CD4-positive, alpha-beta T cell (primary cell): ENCODE measurements at places on chromosomes 3 and 15.

DNA sequence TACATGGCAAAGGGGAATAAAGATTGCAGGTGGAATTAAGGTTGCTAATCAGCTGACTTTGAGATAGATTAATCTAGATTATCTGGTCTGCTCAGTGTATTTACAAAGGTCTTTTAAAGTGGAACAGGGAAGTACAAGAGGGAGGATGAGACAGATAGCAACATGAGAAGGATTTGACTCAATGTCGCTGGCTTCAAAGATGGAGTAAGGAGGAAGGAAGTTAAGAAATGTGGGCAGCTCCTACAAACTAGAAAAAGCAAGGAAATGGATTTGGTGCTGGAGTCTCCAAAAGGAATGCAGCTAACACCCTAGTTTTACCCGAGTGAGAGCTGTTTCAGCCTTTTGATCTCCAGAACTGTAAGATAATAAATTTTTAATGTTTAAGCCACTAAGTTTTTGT, 180.7 kb upstream of the TTC14 start:
- no peak for DNase-seq

GRCh38 chr3:133965906-133966305, 63.8 kb downstream of the SLCO2A1 start:
- no peak for DNase-seq

GRCh38 chr15:48643206-48643605, 2.3 kb downstream of the FBN1 start:
- no peak for DNase-seq

- DNase-seq: no peak
Observed at GRCh38 chr15:78415284-78415683, 22.7 kb upstream of the IREB2 start.

GRCh38 chr15:91853511-91853947, at the start of gene SLCO3A1:
Gene SLCO3A1, plus strand, starts transcription at chr15:91853708.
- peak; percentile 56 for DNase-seq

- DNase-seq: no peak
Observed at GRCh38 chr15:58233341-58233740, 95.2 kb downstream of the AQP9 start.

- DNase-seq: no peak
Observed at GRCh38 chr3:67635257-67635656, 19.2 kb downstream of the SUCLG2 start.
